ENCODE measurements at places on chromosomes 5 and 9.
A peak's percentile ranks its signal among the peaks of the same experiment; 100 is the strongest.

GRCh38 chr9:127424676-127424999, 456 bp downstream of the ZNF79 start:
- peak; percentile 58 for DNase-seq
- peaks cover 44% of the 10 kb centered on the region for H3K4me1 ChIP-seq
- no peaks in the 10 kb centered on the region for H3K27me3 ChIP-seq

DNA sequence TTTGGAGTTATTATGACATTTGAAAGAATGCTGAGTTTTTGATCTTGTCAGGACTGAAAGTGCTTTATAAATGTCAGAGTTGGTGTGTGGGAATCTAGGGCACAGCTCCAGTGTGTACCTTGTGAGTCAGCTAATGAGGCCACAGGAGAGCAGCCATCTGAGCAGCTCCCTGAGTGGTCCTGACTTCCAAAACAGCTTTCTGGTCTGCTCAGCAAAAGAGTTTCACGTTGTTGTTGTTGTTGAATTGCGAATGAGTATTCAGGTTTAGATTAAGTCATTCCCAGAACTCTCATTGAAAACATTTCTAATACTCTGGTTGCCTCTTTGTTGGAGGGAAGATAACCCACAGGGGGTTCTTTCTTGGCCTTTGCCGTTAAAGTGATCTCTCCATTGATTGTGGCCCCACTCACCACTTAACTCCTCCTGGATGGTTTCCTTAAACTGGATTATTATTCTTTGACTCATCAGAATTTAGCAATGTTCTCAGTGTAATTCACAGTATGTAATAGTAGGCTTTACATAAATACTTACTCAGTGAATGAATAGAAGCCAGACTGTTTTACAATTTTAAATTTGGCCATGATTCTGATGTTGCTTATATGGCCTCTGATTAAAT, 125.1 kb upstream of the SGCD start:
- H3K4me1 ChIP-seq: no peaks in the 10 kb centered on the region
- no peaks in the 10 kb centered on the region for H3K36me3 ChIP-seq

DNA sequence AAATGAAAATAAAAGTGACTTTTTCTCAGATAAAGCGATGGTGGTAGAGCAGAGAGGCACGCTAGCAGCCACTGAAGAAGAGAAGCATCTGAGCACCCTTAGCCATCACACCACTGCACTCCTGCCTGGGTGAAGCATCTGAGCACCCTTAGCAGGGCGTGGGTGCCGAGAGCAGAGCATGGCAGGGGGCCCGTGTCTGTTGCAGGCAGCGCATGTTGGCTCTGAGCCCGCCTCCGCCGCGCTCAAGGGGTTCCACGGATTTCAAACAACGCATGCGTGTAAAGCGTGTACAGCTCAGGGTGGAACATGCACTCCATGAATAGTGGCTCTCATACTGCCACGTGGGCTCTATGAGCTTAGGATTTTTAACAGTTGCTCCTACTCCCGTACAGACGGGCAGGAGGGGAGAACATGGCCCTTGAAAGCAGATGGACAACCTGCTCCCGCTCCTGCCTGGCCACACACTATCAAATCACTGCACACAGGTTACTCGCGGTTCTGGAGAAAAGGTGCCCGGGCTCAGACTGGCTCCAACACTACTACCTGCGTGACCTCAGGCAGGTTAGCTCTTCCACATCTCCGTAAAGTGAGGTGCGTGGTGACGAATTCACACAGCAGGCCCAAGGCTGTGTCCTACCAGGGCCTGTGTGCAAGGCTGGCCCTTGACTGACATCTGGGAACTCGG, 12.1 kb downstream of the LRRC14B start:
- no peak for DNase-seq
- H3K36me3 ChIP-seq: peaks cover 21% of the 10 kb centered on the region
- no peaks in the 10 kb centered on the region for H3K27me3 ChIP-seq

GRCh38 chr9:6655036-6655435, 9.5 kb upstream of the GLDC start:
- H3K27me3 ChIP-seq: peaks cover 5% of the 10 kb centered on the region
- DNase-seq: no peak
- no peak overlapping the region for H3K27ac ChIP-seq
- H3K4me1 ChIP-seq: peaks cover 5% of the 10 kb centered on the region

DNA sequence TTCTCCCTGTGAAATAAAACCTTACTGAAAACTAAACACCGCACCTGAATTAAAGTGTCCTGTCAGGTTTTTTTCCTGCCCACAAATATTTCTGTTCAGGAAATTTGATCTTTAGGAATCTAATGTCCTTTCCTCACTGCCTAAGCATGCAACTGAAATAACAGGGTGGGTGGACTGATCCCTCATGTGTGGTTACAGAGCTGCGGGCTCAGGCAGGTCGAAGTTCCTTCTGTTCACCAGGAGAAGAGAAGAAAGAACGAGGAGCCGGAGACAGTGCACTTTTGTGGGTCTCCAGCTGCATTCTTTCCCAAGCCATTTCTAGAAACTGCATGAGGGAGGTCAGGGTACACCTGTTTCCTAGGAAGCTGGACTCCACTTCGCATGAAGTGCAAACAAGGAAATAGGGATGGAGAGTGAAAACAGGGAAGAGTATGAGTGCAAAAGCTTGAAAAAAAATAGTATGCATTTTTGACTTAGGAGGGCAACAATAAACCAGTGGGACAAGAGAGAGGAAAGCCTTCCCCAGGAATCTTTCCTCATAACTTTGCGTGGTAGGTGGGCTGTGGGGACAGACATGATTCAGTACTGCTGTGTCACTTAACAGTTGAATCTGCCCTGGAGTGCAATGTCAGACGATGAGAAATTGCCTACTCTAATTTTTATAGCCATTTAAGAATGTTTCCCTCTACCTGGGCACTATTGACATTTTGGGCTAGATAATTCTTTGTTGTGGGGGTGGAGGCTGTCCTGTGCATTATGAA, 60.3 kb downstream of the GCNT1 start:
- H3K36me3 ChIP-seq: no peaks in the 10 kb centered on the region
- no peaks in the 10 kb centered on the region for H3K27me3 ChIP-seq
- H3K4me3 ChIP-seq: no peak overlapping the region
- H3K27ac ChIP-seq: no peak overlapping the region
- H3K4me1 ChIP-seq: peaks cover 4% of the 10 kb centered on the region
- DNase-seq: no peak

GRCh38 chr5:80035839-80036238, 691 bp downstream of the THBS4 start:
- peaks cover 27% of the 10 kb centered on the region for H3K4me1 ChIP-seq
- no peak overlapping the region for H3K27ac ChIP-seq
- no peak for DNase-seq
- peak overlapping the region; percentile 51 for H3K4me3 ChIP-seq

GRCh38 chr5:160616712-160617497, 195.2 kb downstream of the PTTG1 start:
- no peaks in the 10 kb centered on the region for H3K36me3 ChIP-seq
- no peak overlapping the region for H3K4me3 ChIP-seq
- H3K27ac ChIP-seq: no peak overlapping the region
- no peak for DNase-seq

- H3K27me3 ChIP-seq: no peaks in the 10 kb centered on the region
- H3K4me1 ChIP-seq: no peaks in the 10 kb centered on the region
- H3K36me3 ChIP-seq: no peaks in the 10 kb centered on the region
- no peak overlapping the region for H3K27ac ChIP-seq
- DNase-seq: no peak
These were observed 316.8 kb downstream of the CETN3 start for GRCh38 chr5:90092734-90093133.

GRCh38 chr9:131349522-131349880, 44.4 kb upstream of the PRRC2B start:
- DNase-seq: no peak

DNA sequence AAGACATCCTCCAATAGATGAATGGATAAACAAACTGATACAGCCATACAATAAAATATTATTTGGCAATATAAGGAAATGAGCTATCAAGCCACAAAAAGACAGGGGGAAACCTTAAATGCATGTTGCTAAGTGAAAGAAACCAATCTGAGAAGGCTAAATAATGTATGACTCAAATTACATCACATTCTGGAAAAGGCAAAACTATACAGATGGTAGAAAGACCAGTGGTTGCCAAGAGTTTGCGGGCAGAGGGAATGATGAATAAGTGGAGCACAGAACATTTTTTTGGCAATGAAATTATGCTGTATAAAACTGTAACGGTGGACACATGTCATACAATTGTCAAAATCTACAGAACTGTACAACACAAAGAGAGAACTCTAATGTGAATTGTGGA, 63.3 kb downstream of the CSF2 start:
- peaks cover 18% of the 10 kb centered on the region for H3K27me3 ChIP-seq
- no peak for DNase-seq
- H3K4me3 ChIP-seq: no peak overlapping the region

DNA sequence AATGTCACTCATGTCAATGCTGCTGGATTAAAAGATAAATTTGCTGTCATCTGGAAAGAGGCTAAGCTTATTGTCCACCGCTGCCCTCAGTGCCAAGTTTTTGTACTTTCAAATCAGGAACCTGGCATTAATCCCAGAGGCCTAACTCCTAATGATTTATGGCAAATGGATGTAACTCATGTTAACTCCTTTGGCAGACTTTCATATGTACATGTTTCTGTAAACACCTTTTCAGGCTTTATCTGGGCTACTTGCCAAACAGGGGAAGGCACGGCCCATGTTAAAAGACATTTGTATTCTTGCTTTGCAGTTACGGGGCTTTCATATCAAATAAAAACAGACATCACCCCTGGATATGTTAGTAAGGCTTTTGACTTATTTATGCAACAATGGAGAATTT, 608.0 kb upstream of the ACO1 start:
- no peak overlapping the region for H3K27ac ChIP-seq
- H3K4me1 ChIP-seq: no peaks in the 10 kb centered on the region
- no peak for DNase-seq
- no peak overlapping the region for H3K4me3 ChIP-seq
- peaks cover 6% of the 10 kb centered on the region for H3K36me3 ChIP-seq
